ENCODE measurements at places on chromosomes 12 and 14.

GRCh38 chr14:57526942-57527341 lies 33.3 kb upstream of the CCDC198 start:
- DNase-seq, result no peak

- peak; percentile 71 for DNase-seq
Observed at GRCh38 chr12:116537101-116537904, 21.9 kb upstream of the MAP1LC3B2 start.

DNA sequence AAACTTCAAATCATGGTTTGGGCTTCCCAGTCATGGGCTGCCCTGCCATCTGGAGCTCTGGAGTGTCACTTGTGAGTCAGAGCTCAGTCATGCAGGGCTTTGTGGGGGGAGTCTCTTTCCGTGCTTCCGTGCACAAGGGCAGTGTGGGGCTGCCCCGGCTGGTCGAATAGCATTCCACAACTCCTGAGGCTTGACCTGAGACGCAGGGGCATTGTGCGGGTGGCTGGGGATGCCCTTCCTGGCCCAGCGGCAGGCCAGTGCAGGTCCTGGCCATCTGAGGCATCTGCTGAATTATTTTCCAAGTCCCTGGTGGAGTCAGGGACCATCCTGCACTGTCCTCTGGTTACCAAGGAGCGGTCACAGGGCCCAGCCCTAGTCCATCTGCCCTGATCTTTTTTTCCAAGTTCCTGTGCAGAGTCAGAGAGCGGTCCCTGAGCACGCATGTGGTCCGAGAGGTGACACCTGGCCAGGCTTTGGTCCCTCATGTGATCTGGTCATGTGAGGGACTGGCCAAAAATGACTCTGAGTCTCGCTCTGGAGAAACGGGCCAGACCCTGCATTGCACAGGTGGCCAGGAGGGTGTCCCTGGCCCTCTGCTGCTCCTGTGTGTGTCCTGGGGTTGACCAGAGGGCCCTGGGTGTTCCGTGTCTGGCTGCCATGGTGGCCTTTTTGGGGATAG lies 167.0 kb upstream of the ALG10B start:
- DNase-seq, result peak; percentile 100

DNA sequence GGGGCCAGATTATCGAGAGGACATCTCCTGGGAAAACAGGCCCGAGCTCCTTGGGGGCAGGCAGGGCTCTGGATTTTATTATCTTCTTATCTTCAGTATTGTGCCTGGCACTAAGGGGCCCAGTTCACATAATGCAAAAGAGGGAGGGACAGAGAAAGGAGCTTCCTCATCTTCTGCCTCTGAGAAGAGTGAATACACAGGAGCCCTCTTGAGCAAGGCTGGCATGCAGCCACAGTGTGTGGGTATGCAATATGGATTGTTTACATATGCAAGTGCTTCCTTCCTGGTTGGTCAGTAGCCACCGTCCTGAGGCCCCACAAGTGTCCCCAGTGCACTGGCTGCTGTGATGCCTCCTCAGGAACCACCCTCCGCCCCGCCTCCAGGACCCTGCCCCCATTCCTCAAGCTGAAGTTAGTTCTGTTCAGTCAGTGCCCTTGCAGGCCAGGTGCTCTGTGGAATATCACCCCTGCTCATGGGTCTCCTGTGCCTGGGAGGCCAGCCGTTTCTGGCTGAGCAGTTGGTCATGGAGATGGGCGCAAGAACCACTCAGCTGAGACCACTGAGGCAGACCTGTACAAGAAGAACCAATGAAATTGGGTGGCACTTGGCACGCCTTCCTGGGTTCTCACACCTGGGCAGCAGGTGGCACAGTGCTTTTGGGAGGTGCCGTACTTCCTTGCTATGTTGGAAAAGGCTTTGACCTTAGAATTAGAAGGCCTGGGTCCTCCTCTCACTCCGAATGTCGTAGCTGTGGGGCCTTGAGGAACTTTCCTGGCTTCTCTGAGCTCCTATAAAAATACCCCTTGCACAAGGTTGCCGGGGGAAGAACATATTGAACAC lies 35.1 kb upstream of the ACTN1 start:
- DNase-seq, result no peak

DNA sequence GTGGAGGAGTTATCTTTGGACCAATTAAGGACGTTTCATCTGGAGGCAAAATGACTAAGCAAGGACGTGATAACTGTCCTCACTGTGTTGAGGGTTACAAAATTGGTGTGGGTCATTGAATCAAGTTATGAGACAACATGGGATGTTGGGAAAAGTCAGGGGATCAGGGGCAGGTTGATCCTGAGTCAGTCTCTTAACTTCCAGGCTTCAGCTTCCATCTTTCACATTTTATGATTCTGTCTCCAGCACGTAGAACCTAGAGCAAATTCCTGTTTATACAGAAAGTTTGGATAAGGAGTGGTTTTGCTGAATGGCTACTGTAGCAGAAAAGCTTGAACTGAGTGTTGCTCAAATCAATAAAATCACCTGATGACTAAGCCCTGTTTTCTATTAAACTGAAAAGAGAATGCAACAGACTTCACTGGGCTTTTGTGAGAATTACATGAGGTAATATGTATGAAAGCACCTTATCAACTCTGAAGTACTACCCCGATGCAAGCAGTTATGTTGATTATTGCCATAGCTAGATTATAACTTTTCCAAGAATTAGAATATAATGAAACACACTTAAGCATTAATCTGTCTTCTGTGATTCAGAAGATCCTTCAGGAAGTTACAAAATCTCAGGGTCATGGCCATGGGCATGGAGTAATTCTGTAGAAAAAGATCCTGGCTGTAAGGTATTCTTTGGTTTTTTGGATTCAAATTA lies 184.8 kb downstream of the ETV6 start:
- peak; percentile 45 for DNase-seq

DNA sequence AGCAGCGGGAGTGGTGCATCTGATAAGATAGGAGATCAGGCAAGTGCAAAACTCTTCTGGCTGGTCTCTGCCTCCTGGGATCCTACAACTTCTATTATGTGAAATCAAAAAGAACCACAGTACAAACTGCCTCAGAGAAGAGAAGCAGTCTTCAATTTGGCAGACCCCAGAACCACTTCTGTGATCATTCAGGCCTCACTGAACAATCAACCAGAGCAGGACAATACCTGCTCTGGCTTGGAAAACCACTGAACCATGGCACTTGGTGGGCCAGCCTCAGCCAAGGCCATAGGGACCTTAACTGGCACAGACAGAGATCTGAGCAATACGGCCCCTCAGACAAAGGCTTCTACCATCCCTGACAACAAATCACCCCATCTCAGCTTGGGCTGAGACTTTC lies 103.0 kb downstream of the NDUFA12 start:
- no peak for DNase-seq

DNA sequence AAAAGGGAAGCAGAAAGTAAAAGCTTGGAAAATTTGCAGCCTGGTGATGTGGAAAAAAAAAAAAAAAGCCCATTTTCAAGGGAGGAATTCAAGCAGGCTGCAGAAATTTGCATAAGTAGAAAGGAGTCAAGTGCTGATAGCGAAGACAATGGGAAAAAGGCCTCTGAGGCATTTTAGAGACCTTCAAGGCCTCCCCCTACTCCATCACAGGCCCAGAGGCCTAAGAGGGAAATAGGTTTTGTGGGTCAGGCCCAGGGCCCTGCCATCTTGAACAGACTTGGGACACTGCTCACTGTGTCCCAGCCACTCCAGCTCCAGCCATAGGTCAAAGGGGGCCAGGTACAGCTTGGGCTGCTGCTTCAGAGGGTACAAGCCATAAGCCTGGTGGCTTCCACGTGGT lies 13.8 kb upstream of the PRKD1 start:
- no peak for DNase-seq

DNA sequence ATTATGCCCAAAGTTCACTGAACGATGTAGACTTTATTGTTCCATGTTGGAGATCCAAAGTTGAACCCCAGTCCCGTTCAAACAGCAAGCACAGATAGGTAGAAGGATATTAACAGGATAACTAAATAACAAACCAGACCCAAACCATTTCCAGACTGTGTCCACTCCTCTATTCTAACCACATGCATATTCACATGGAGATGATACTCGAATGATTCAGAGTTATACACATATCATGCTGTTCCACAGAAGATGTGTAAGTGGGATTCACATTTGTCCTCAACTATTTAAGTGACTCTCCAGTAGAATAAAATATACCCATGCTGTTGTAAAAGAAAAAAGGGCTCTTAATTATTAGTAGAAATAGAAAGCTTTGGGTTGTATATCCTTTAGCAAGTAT lies 185.9 kb downstream of the ITPR2 start:
- no peak for DNase-seq

GRCh38 chr12:120278137-120279069 lies 12.9 kb upstream of the PXN start:
- no peak for DNase-seq

- no peak for DNase-seq
Observed at GRCh38 chr12:15116086-15116485, 105.1 kb downstream of the RERG start.

DNA sequence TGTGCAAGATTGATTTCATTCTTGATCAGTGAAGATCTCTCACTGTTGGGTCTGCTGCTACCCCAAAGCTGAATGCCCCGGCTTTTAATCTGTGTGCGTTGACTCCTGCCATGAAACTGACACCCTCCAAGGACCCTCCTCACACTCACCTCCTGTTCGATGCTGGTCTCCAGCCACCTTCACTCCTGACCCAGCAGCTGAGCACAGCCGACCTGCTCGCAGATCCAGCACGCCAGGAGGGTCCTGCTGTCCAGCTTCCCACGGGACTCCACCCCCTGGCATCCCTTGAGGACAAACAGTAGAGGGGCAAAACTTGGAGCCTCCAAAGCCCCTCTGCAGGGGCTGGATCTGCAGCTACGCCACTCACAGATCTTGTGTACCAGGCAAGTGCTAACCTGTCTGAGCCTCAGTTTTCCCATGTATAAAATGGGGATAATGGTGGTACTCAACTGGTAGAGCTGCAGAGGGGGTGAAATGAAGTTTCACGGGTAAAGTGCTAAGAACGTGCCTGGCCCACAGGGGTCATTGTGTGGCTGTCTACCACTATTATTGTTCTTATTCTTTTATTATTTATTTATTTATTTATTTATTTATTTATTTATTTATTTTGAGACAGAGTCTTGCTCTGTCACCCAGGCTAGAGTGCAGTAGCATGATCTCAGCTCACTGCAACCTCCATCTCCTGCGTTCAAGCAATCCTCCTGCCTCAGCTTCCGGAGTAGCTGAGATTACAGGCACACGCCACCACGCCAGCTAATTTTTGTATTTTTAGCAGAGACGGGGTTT lies 178.0 kb downstream of the PHETA1 start:
- no peak for DNase-seq

DNA sequence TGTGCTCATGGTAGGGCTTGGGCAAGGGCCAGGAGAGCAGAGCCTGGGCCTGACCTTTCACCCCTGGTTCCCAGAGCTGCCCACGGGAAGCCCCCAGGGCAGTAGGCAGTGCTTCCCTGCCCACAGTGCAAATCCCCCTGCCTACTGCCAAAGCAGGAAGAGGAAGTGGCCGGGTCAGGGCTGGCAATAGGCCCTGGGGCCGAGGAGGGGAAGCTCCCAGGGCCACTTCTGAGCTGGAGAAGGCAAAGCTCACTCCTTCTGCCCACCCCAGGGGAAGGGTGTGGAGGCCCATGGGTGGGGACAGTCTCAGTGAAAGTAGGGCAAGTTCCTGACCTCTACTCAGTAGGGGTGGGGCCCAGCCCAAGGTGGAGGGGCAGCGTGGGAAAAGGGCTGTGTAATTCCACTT lies 5.4 kb upstream of the NR4A1 start:
- DNase-seq, result no peak

- no peak for DNase-seq
Observed at GRCh38 chr12:107475900-107476299, 209.7 kb upstream of the PWP1 start.

- DNase-seq, result peak; percentile 62
Observed at GRCh38 chr12:65741656-65742017, 82.6 kb upstream of the HMGA2 start.

GRCh38 chr12:104306943-104307654 lies 3.6 kb downstream of the EID3 start:
- no peak for DNase-seq

DNA sequence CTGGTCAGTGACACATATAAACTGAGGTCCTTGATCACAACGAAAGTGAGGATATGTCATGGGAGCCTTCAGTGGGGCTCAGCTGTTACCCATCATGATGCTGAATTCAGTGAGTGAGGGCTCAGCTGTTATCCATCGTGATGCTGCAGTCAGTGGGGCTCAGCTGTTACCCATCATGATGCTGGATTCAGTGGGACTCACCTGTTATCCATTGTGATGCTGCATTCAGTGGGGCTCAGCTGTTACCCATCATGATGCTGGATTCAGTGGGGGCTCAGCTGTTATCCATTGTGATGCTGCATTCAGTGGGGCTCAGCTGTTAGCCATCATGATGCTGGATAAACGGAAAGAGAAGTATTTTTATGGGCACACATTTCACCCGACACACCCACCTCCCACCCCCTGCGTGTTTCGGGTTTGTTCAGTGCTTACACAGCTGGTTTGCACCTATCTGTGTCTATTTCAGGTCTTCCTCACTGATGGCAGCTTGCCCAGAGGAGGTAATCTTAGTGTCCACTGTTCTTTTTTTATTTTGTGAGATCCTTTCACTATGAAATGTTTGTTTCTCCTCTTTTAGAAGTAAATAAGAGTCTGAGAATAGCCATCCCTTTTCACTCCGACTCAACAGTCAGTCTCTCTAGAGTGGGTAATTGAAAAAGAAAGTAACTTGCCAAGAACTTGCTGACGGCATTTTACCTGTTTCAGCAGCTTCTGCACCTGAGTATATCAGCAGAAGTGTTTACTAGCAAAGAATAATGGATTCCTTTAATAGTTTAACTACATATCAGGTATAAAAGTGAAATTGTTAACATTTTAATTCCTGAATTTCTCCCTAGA lies 183.0 kb downstream of the ERC1 start:
- no peak for DNase-seq

DNA sequence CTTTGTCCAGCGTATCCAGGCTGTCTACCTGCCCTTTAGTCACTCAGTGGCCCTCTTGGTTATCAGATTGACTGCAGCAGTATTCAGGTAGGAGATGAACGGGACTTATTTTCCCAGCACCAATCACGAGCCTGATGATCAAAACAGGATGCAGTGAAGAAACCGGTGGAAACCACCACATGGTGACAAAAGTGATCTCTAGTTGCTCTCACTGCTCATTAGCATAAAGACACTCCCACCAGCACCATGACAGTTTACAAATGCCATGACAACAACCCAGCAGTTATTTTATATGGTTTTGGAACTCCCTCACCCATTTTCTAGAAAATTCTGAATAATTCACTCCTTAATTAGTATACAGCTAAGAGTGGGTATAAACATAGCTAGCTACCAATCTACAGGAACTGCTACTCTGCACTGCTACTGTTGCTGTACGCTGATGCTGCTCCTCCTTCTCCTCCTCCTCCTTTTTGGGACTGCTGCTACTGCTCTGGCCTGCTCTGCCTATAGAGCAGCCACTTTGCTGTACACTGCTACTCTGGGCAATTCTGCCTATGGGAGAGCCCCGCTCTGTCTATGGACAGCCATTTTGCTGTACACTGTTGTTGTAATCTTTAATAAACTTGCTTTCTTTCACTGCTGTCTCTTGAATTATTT lies 142.5 kb upstream of the SSTR1 start:
- no peak for DNase-seq

- peak; percentile 76 for DNase-seq
Observed at GRCh38 chr12:12736759-12737676, 19.9 kb downstream of the CDKN1B start.

GRCh38 chr14:45679853-45680252 lies 426.9 kb upstream of the MIS18BP1 start:
- peak; percentile 66 for DNase-seq
